ENCODE measurements at places on chromosomes 7 and 10. TPM values are rescaled to one million over a fixed set of nuclear protein-coding genes. Genes with fewer than 3 reads are reported as not detected.

Gene GSTO2
- 1.7 TPM for polyA plus RNA-seq

Gene GOLGA7B
- polyA plus RNA-seq: not detected

DNA sequence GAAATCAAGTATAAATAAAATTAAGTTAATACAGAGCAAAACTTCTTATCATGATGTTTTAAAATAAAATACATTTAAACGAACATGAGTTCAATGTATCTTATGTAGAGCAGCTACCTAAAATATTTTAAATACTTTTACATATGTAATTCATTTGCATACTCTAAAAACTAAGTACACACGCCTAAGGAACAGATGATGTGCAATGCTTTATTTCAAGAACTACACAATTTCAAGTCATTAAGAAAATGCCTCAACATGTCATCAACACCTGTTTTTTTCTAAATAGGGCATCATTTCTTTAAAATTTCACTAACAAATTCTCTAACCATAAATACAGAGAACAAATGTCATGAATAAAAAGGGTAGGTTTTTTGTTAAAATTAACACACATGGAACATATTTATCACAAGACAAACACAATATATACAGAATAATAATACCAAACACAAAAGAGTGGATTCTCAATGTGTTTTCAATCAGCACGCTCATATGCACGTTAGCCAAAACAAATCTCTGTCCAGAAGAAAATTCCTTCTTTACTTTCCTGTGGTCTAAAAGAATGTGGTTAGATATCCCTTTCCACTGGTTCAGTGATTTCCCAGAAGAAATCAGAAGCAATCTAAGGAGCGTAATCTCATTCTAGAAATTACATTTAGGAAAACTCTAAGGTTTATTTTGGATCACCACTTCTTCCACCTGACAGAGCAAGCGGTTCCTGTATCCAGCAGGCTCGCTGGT is 73.0 kb upstream of the PFKP start:
- no peak for DNase-seq

DNA sequence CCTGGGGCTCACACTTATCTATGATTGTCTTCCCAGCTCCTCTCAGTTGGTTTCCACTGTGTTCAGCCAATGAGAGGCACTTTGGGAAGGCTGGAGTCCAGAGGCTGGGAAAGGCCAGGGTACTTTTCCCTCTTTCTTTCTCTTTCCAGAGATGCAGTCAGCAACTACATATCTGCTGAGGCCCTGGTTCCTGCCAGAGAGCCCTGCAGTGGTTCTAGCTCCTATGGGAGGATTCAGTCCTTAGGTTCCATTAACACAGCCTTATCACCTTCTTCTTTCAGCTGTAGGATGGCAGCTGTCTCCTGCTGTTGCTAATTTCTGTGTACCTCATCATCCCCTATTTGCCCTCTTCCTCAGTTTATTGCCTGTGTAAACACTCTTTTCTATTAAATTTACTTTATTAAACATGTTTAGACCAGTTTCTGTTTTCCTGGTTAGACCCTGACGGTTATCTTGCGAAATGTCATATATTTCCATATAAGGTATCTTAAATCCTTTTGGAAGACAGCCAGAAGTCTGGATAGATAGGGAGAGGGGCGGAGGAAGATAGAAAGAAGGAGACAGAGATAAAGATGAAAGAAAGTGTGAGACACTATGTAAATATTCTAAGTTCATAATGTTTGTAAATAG is 100.3 kb downstream of the HGF start:
- no peak for DNase-seq
